ENCODE measurements at places on chromosomes 3 and 15.

GRCh38 chr3:95333826-95334225 is 1271.0 kb downstream of the NSUN3 start:
- DNase-seq, result peak; percentile 5

GRCh38 chr3:143145906-143146305 is 26.3 kb downstream of the CHST2 start:
- DNase-seq, result no peak

- no peak for DNase-seq
These were observed 4.2 kb upstream of the MOBP start for GRCh38 chr3:39463269-39463668.

DNA sequence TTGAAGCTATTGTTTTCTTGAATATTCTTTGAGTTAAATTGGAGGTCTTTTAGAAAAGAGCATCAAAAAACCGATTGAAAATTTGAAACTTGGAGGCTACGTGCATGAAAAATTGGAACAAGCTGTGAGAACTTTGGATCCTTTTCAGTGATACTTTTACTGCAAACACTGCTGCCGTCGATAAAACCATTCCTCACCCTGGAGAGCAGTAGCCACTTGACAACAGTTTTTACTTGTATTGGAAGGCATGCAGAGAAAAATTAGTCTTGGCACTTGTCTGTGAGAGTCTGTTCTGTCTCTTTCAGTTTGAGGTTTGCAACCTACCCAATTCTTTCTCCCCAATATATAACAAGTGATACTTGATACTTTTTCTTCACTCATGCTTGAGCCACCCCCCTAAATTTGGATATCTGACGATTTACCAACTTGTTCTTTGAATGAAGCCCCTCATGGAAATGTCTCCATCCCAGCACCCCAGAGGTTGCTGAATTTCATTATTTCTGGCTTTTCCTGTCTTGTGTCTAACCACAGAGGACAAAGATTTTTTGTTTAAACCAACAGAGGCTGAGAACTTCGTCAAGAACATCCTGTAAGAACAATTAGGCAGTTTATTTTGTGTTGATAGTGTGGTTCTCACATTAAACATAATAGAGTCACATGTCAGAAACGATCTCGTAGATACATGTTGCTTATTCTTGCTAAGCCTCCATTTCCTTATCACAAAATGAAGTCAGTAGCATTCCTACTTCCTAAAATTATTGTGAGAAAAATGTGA is 307.3 kb upstream of the PLSCR5 start:
- no peak for DNase-seq

DNA sequence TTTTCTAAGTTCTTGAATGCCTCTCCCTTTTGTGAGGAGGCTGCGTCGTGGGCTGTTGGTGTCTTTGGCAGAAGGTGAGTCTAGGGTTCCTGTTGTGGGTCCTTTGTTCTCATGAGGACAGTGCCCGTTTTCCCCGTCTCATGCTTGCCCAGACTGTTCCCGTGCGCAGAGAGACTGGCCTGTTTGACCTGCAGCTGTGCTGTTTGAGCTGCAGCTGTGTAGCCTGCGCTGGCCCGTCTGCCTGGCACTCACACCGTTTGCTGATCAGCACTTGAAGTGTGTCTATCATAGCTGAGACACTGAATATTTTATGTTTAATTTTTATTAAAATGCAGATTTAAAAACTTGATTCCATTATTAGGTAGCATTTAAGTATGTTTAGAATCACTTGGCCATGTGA is 9.9 kb downstream of the GOLGA6L2 start:
- no peak for DNase-seq

- DNase-seq, result peak; percentile 12
These were observed 5.9 kb upstream of the KLHL25 start for GRCh38 chr15:85800478-85801123.

- DNase-seq, result no peak
These were observed 407.8 kb downstream of the SHQ1 start for GRCh38 chr3:72440491-72440890.

DNA sequence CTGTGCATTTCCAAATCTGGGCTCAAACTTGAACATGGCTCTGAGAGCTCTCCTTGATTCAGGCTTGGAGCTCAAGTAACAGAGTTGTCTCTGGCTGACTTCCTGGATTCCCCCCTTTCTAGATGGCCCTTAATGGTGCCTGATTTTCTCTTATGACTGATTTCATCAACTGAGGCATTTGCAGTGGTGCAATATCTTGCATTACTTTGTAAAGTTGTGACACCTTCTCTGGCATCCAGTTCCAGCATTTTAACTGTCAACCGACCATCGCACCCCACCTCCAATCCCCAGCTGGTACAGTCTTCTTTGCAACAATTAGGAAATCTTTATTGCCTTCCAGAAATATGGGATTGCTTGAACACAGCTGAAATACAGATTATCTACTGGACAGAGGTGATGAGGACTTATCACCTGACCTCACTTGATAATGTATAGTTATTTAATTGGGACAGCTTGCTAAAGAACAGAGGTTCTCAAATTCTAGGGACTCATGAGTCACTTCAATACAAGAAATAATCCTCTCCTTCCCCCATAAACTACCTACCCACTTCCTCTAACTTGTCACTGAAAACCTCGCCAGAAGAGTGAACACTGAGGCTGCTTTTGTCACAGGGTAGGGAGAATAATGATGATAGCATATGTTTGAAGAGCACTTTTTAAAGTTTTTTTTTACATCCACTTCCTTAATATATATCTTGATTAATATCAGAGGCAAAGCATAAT is 41.8 kb downstream of the FILIP1L start:
- no peak for DNase-seq

All from NCI-H446 (cell line).